ENCODE measurements at places on chromosomes 2 and 18.

DNA sequence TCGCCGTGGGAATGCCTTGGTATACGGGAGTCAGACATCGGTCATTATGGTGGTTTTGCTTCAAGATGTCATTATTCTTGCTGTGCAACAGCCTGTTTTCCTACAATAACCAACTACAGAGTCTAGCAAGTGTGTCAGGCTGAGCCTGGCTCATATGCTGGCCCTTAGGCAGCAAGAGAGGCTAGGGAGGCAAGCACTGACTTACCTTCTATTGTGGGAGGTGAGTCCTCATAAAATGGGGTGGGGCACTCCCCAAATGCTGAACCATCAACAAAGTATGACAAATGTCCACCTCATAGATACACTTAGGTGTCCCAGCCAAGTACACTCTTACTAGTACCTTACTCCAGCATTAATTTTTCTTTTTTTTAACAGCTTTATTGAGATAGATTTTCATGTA lies 77.0 kb upstream of the ATL2 start:
- DNase-seq = no peak

DNA sequence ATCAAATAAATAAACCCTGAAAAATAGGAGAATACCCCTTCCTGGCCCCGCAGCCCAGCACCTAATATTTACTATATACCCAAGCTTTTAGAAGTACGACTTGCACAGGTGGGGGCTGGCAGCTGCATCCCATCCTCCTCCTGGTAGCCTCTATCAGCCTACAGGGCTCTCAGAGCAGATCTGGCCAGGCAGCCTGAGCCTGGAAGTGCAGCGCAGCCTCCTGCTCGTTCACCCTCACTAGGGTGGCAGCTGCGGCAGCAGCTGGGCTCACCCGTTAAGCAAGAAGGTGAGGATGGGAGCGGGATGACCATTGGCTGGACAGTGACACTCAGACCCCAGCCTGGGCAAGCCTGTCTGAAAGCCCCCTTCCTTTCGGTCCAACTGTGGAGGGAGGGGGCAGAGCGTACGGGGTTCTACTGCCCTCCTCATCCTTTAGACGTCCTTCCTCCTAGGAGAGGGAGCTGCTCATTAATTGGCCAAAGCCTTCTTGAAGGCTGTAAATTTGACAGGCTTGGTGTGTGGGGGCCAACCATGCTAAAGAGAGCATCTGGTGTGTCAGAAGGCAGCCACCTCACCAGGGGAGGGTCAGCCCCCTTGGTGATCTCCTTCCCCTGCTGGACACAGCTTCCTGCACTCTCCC lies 23.3 kb downstream of the MPHOSPH10 start:
- no peak for DNase-seq

DNA sequence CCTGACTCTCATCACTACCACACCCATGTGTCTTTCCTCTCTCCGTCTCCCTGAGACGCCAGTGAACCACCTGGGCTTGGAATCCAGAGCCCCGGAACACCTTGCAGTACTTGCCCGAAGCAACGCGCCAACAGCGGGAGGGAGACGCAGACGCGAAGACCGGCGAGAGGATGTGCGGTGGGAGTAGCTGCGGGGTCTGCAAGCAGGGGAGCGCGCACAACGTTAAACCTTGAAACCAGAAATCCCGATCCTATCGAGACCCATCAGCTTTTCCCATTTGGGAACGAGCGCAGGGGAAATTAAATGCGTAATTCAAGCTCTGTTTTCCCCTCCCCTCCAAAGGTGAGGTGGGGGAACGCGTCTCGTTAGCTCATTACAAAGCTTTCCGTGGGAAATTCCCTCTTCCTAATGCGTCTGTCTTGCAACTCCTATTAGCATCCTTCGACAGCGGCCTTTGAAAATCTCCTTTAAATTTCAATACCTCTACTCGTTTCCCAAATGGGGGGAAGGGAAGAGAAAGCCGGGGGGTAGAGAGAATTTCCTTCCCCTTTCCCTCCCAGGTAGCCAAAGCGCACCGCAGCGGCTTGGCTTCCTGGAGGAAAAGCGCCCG lies 421 bp upstream of the CNTNAP5 start:
- no peak for DNase-seq

GRCh38 chr18:48673853-48674721 lies 135.3 kb downstream of the CTIF start:
- DNase-seq = no peak

DNA sequence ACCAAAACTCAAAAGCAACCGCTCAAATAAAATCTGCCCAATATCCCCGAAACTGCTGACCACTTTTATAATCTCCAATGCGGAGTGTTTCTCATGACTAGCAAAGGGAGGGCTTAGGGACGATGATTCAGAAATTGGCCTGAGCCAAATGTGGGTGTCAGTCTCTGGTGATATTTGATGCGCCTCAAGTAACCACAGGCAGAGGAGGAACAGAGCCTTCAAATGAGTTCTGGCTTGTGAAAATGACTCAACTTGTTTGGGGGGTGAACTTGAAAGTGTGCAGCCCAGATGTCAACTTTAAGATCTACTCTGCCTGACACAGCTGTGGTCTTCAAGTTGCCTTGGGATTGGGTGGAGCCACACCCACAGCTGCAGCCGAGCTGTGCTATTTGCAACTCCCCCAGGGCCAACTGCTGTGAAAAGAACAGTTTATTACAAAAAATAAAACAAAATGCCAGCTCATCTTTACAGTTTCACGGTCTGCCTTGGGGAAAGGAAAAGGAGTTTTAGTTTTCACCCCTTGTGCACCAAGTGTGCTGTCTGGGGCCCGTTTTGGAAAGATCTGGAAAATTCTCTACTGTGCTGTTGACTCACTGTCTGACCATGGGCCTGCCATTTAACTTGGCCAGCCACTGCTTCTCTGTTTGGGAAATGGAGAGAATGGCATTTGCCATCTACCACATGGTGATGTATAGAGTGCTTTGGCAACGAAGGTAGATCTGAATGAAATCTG lies 222.1 kb downstream of the MTX2 start:
- DNase-seq = peak; percentile 47

DNA sequence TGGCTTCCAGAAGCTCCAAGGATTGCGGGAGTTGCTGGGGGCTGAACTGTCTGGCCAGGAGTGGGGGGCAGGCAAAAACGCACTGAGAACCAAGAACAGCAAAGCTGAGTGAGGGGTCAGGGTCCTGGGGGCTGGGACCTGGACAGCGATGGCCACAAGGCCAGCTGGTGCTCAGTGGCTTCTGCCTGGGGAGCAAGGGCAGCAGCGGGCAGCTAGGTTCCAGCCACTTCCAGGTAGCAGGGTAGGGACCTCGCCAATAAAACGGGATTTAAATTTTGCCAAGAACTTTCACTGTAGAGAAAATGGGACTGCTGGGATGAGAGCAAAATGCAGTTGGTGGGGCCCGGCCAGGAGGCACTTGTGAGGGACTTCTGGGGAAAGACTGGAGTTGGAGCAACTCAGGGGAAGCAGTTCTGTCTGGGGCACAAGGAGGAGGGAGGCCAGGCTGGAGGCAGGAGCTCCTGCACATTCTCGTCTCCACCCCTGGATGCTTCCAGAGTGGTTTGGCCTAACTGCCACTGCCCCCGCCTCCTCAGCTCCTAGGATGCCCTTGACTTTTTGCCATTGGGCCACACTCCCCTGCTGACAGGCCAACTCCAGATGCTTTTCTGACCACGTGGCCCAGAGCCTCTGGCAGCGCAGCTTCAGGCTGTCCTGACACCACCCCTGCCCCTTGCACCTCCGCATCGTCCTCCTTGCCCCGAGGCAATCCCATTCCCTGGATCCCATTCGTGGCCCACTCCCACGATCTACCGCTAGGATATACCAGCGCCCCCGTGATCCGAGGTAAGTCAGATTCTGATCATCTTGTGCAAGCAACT lies 5.5 kb upstream of the CCDC74A start:
- no peak for DNase-seq

GRCh38 chr2:232456296-232457120 lies 555 bp downstream of the ALPI start:
- no peak for DNase-seq

- DNase-seq = no peak
These were observed 1035.1 kb upstream of the SLC39A10 start for GRCh38 chr2:194621945-194622344.

GRCh38 chr2:15772086-15772595 lies 168.2 kb upstream of the MYCN start:
- no peak for DNase-seq

DNA sequence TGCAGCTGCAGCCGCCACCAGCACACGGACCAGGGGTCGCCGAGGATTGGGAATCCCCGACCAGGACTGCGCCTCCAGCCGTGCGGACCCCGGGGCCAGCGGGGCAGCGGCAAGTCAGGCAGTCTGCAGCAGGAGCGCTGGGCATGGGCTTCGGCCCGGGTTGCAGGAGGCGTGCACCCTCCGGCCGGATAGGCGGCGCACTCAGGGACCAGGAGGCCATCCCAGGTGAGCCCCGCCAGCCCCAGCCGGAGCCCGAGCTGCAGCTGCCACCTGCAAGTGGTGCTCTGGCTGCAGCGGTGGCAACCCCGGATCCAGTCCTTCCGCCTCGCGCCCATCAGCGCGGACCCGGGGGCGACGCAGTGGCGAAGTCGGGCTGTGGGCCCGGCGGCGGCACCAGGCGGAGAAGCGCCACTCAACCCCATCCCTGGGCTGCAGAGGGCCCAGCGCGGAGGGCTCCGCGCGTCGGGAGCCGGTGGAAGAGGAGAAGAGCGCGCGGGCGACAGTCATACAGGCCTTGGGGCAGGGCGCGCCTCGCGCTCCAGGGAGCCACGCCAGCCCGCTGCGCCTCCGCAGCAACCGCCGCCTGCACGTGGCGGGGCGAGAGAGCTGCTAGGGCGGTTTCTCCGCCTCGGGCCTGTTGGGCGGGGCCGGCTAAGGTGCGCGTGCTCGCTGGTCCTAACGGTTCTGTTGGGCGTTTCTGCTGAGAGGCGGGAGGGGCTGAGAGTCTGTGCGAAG lies 73.8 kb downstream of the RPIA start:
- peak; percentile 82 for DNase-seq

- no peak for DNase-seq
These were observed 72.8 kb upstream of the ZEB2 start for GRCh38 chr2:144592500-144593256.

- DNase-seq = no peak
These were observed 26.1 kb upstream of the SLC38A11 start for GRCh38 chr2:164981217-164981990.

- DNase-seq = no peak
These were observed 216.3 kb upstream of the ITGA4 start for GRCh38 chr2:181240844-181241243.

DNA sequence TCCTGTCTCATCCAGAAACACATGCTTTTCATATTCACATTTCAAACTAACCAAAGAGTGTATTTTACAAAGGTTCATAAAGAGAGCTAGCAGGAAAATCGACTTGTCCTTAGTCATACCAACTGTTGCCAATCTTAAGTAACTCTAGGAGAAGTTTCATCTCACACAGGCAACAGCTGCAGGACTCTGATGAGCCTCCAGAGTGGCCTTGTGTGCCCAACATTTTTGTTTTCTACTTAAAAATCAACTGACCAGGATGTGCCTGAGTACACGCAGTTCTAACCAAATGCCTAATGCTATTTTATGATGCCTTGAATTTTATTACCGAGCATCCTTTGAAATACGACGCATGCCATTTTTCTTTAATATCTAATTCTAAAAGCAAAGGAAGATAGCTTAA lies 595.9 kb upstream of the LRRTM4 start:
- no peak for DNase-seq

DNA sequence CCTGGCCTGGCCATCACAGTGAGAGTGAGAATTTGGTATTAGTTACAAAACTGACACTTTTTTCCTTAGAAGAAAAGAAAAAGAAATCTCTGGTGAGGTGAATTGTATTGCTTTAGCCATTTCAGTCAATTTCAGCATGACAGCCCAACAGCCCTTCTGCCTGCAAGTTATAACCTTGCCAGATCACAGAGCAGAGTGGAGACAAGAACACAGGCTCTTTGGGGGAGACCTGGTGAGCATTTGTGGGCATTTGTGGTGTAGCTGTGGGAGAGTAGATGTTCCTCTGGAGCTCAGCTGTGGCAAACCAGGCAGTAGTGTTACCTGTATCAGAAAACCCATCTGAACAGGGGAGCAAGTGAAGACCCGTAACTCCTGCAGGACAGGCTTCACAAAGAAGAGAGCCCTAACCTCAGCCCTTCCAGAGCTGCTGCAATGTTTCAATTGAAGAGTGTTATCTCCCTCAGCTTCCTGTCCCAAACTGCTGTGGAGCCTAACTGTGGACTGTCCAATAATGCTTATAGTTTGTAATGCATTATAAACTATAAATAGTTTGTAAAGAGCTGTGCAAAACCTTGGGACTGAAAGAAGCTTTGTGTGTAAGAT lies 22.8 kb upstream of the DLX1 start:
- no peak for DNase-seq

DNA sequence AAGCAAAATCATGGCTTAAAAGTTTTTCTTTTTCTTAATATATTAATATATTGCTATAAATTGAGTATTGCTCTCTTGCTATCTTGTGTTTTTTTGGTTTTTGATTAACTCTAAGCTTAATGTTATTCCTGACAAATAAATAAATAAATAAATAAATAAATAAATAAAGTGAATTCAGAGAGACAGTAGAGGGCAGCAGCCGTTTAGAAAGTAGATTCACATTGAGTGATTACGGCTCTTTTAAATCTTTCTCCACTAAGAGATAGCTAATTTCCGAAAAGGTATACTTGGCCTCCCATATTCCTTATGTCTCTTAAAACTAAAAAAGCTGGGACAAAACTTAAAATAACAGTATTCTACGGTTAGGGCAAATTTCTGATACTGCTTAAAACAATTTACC lies 34.3 kb downstream of the MSH2 start:
- DNase-seq = no peak

DNA sequence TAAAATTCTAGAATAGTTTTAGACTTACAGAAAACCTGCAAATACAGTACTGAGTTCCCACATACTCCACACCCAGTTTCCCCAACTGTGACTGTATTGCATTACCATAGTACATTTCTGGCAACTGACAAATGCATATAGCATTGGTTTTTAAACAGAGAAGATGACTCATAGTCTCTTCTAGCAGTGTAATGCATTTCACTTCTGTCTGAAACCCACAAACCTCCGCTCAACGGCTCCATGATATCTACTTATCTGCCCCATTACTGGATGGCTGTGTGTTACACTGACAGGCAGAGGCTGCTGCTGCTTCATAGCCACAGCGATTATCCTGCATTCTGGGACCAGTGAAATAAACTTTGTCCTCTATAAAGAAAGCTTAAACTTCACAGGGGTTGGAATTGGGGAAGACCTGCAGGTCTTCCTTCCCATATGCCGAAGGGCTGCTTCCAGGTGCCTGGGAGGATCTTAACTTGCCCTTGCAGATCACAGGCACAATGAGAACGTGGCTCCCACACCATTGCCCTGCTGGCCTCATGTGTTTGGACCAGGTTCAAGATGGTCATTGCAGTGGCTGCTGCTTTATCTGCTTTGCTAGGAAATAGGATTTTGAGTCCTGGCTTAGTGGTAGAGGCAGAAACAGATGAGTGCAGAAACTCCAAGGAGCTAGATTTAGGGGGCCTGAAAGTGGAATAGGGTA lies 742.6 kb upstream of the HS6ST1 start:
- peak; percentile 27 for DNase-seq

GRCh38 chr2:209872675-209873074 lies 101.0 kb downstream of the UNC80 start:
- DNase-seq = no peak

GRCh38 chr18:74856928-74857327 lies 259.3 kb downstream of the ZNF407 start:
- no peak for DNase-seq

Measured in activated CD4-positive, alpha-beta T cell treated with anti-CD3 and anti-CD28 coated beads for 36 hours (primary cell).